Umbilical cord (tissue), 2 donors: ENCODE measurements at places on chromosomes 2 and 18. TPM values are rescaled to one million over a fixed set of nuclear protein-coding genes. Genes with fewer than 3 reads are reported as not detected.
A peak's percentile ranks its signal among the peaks of the same experiment; 100 is the strongest.

DNA sequence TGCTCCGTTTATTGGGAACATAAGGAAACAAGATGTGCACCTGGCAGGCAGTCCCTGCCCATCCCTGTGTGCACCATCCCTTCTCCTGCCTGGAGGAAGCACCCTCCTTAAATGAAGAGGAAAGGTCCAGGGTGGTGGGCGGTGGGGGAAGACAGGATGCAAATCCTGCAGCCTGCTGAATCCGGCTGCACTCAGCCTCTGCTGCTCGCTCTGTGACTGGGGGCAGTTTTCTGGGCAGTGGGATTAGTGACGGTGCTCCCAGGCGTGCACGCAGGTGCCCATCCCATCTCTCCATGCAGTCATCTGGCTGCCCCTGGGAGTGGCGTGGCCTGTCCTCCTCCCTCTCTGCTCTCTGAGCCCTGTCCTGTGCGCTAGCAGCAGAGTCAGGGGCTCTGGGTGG, 371.3 kb upstream of the MYT1L start:
- DNase-seq = no peak

- peak; percentile 87 for DNase-seq
These were observed 22.9 kb upstream of the LBH start for GRCh38 chr2:30208453-30208852.

DNA sequence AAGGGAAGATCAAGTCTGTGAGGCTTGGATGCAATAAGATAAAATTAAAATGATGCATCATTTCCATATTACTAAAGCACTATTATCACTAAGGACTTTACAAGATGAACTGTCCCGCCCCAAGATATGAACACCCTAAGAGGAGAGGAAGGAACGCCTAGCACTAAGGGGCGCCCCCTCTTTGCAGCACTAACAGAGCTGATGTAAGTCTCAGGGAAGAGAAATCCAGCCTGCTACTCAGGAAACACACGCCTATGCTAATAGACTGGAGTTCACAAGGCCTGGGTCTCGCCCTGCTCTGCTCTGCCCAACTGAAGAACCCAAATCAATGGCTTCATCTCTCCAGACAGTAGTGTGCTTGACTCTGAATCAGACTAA, 6.1 kb downstream of the INO80C start:
- DNase-seq = peak; percentile 30

GRCh38 chr2:203694191-203694590, 12.2 kb upstream of the CD28 start:
- DNase-seq = peak; percentile 46

GRCh38 chr2:98128556-98129109, 41.7 kb downstream of the VWA3B start:
- DNase-seq = no peak

- DNase-seq = no peak
These were observed 80.5 kb downstream of the NRXN1 start for GRCh38 chr2:50951437-50951836.

The FNDC4 gene
- 3.1 TPM for total RNA-seq

DNA sequence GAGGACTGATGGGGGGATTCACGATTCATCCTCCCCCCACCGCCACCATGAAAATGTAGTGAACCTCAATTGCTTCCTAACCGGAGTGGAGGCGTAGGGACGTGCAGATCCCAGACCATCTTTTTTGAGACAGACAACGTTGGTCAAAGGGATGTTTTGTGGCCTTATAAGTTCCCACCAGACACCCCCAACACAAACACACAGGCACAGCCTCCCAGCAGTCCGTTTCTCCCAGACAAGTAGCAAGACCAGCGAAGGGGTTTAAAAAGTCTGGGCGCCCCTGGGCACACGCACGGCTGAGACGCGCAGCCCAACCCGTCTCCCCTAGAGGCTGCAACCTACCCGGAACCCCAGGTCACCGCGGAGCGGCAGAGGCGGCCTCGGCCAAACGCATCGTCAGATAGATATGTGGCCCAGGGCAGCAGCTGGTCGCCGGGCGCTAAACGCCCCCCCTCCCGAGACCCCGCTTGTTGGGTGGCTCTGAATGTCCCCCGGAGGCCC, 1.3 kb downstream of the GBX2 start:
- no peak for DNase-seq

The CFAP65 gene
- total RNA-seq = 2.9 TPM

GRCh38 chr2:78992807-78993517, 32.5 kb upstream of the REG3G start:
- DNase-seq = no peak

The SULT1C4 gene
- total RNA-seq = 17.1 TPM

The NT5DC4 gene
- 1.2 TPM for total RNA-seq

DNA sequence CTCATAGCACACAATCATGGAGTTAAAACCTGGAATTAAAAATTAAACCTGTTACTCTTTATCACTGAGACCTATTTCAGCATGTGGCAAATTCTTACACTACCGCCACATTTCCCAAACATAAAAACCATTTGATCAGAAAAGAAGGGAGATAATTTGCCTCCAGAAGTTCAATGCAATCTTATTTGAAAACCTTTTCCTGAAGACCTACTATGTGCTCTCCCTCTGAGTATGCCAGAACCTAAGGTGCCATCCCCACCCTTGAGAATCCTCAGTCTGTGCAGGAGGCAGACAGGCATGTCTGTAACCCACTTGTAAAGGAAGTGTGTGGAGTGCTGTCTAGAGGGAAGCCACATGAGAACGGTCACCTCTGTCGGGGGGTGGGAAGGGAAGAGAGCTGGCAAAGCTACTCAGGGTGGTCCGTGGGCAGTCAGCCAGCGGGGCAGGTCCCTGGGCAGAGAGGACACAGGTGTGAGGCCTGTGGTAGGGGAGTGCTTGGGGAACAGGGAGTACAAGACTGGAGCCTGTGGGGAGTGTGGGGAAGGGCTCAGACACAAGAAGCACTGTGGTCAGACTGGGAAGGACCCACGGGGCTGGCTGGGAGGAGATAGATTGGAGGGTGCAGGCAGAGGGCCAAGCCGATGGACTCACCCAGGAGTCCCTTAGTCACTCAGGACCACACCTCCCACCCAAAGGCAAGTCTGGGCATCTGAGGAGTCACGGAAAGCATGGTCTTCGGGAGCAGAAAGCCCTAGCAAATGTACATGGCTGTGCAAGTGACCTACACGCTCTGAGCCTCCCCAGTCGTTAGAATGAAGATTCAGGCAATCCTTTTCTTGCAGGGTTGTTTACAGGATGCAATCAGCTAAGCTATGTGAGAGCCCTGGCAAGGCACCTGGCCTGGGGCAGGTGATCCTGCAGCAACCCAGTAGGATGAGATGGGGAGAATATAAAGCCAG, 22.8 kb downstream of the CRACDL start:
- no peak for DNase-seq

The SP5 gene
- total RNA-seq = 3.9 TPM

- DNase-seq = no peak
These were observed 113.8 kb downstream of the CTAGE1 start for GRCh38 chr18:22303927-22304326.

The CYRIA gene
- total RNA-seq = 7.2 TPM

DNA sequence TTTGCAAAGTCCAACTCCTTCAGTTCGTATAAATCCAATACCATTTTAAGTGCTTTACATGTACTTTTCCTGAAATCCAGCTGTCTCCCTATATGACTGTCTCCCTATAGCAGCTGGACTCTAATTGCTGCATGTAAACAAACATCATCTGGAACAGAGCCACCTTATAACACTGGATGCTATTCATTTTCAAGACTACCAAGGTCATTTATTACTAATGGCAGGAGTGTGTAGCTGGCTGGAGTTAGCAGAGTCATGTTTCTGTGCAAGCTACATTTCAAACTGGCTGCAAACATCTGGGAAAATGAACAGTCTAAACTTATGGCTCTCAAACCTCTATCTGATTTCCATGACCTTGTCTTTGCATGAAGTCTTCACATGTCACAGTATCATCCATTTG, 575.2 kb downstream of the PIK3C3 start:
- no peak for DNase-seq

The DLX1 gene
- total RNA-seq = 0.48 TPM

The CDH2 gene
- 53.4 TPM for total RNA-seq

The PIEZO2 gene
- total RNA-seq = 37.3 TPM

GRCh38 chr2:13021470-13021957, 304.8 kb downstream of the TRIB2 start:
- DNase-seq = no peak

- peak; percentile 1 for DNase-seq
These were observed 836.1 kb downstream of the CBLN2 start for GRCh38 chr18:71707985-71708500.

The CCDC148 gene
- total RNA-seq = 3.6 TPM

DNA sequence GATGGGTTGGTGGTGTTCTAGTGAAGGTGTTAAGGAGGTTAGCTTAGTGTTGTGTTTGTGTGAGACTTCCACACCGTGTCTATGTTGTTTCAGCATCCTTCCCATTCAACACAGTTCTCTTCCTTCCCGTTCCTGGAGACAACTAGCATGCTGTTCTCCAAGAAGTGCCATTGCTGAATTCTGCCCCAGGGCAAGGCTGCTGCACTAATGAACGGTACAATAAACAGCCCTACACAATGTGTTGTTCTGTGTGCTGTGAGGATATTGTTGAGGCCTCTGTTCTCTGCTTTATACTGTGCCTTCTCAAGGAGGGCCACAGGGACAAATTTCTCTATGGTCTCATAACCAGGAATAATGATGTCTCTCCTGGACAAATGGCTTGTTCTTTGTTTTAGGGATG, 39.8 kb upstream of the ZEB2 start:
- no peak for DNase-seq

GRCh38 chr2:203237346-203238238, 1.2 kb upstream of the CYP20A1 start:
- DNase-seq = no peak

DNA sequence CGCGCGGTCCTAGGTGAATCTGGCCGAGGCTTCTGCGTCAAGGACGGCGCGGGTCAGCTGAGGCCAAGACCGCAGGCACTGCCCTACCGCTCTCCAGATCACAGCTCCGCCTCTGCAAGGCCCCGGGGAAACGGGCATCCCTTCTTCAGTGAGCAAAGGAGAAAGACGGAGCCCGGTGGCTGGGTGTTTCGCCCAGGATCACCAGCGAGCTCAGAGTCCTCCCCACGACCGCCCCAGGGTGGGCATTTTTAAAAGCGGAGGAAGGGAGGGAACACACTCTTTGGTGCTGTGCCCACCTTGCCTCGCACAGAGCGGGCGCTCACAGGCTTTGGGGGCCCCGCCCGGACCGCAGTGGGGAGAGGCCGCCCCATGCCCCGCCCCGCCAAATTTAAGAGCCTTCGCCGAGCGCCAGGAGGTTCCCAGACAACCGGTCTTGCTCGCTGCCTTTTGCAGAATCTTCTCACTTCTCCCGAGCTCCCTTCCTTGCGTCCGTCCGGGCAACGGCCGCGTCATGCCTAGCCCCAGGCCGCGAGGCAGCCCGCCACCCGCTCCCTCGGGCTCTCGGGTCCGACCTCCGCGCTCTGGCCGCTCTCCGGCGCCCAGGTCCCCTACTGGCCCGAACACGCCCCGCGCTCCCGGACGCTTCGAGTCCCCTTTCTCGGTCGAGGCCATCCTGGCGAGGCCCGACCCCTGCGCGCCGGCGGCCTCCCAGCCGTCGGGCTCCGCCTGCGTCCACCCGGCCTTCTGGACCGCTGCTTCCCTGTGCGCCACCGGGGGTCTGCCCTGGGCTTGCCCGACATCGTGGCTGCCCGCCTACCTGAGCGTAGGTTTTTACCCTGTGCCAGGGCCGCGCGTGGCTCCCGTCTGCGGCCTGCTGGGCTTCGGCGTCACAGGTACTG, at the start of gene NOTO:
TSS of gene NOTO (plus strand) at position 419 of the 899 bp plus-strand sequence. CDS start at position 512, 93 bp downstream.
- DNase-seq = peak; percentile 6

GRCh38 chr2:103427567-103427966, 665.7 kb downstream of the TMEM182 start:
- no peak for DNase-seq

DNA sequence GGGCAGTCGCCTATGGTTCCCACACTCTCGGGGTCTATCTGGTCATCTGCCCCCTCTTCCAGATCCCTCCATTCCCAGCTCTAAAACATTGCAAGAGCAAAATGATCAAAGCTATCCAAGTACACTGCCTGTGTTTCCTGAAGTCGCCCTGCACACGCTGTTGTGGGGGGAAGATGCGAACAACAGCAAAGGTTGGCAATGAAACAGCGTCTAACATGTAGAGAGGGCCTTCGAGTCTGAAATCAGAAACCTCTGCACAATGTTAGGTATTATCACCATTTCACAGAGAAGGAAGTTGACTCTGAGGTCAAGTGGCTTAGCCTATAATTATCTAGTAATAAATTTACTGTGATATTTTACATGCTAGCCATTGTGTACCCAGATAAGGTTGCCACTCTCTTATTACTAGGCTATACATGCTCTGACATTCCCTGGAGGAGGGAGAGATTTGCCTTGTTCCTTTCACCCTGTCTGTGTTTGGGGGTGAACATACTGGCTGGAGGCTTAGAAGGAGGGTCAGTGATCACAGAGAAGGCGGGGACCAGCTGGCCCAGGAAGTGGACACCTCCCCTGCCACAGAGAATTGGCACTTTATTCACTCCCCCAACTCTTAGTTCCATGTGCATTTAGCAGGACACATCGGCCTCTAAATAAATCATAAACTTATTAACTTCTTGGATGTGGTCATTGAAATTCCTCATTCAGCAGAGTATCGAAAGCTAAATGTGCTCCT, 36.8 kb downstream of the KCTD1 start:
- DNase-seq = no peak

DNA sequence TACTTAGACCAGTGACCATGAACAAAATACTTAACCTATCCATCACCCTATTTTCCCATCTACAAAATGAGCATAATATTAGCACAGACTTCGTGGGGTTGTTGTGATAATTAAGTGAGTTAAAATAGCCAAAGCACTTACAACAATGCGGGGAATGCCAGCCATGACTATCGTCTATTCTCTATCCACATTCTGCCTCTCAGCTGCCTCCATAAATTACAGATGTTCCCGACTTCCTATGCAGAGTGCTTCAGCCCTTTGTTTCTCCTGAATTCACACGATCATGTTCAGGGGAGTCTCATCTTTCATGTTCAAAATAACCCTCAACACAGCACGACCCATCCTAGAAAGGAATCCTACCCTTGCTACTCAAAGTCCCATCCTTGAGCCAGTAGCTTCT, 211.6 kb downstream of the EN1 start:
- DNase-seq = no peak

DNA sequence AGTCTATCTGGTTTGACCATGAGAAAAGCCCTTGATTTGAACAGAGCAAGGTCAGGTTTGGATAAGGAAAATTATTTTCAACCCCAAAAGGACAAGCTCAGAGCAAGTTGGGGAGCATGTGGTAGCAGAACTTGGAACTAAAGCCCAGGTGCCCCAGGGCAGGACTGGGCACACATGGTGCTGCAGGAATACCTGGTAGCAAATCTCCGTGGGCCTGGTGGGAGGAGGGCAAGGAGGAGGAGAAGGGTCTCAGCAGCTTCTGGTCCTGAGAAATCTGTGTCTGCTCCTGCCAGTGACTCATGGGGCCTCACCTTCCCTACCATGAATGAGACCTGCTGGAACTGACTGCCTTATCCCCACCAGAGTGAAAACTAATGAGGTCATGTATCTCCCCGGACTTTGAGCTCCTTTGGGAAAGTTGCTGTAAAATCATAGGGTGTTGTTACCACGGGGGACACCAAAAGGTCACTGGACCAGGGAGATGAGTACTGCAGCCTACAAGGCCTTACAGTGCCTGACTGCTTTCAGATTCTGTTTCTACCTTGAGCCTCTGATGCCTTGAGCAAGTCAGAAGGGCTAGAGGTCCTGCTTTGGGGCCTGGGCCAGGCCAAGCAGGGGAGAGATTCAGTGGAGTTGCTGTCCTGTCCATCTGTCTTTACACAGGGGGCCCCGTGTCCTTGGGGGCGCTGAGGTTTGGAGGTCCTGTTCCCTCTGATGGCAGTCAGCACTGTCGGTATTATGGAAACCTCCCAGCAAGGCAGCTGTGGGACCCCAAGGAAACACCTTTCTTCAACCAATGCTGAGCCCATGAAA, 304.0 kb downstream of the MYCN start:
- DNase-seq = no peak

The REG1B gene
- total RNA-seq = 1.4 TPM

The TNFRSF11A gene
- total RNA-seq = 8.7 TPM
